Fibroblast of skin of left quadriceps (primary cell): ENCODE measurements at places on chromosomes 11 and 22.

GRCh38 chr11:12901272-12901671 is 107.8 kb upstream of the RASSF10 start:
- DNase-seq: no peak

DNA sequence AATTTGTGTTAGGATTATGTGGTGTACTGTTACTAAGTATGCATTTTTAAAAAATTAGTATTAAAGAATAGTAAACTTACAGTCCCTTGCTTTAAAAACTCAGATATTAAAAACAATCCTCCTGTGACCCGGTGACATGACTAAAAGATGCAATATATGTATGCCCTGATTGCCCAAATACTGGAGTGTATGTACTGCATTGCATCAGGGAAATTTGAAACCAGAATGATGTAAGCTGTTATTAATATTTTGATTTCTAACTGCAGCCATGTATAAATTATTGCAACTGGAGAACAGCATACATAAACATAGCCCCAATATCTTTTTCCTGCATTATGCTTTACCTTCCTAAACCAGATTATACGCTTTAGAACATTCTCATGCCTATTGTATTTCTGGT is 3.7 kb upstream of the HSPA8 start:
- peak; percentile 36 for DNase-seq

- DNase-seq: no peak
Observed at GRCh38 chr11:43874738-43875137, 5.9 kb upstream of the ALKBH3 start.

DNA sequence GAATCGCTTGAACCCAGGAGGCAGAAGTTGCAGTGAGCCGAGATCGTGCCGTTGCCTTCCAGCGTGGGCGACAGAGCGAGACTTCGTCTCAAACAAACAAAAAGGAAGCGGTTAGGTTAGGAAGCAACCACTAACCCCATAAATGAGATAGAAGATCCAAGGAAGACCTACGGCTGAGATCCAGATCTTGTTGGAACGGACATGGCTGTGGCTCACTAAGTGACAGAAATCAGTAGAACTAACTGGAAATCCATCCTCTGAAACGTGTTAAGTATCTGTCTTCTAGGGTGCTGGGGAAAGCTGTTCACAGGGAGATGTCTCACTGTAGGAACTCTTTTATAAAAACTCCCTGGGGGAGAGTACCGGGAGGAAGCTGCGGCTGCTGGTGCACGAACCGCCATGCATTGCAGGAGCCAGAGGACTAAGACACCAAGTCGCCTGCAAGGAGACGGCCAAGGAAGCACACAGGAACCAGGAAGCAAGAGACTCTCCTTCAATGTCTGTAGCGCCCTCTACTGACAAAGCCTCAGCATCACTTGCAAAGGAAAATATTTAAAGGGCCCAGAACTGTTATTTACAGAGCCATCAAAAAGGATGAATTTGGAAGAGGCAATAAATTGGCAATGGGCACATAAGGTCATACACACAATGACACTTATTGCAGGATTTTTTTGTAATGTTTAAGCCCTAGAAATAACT is 16.9 kb upstream of the SPTY2D1 start:
- peak; percentile 34 for DNase-seq

DNA sequence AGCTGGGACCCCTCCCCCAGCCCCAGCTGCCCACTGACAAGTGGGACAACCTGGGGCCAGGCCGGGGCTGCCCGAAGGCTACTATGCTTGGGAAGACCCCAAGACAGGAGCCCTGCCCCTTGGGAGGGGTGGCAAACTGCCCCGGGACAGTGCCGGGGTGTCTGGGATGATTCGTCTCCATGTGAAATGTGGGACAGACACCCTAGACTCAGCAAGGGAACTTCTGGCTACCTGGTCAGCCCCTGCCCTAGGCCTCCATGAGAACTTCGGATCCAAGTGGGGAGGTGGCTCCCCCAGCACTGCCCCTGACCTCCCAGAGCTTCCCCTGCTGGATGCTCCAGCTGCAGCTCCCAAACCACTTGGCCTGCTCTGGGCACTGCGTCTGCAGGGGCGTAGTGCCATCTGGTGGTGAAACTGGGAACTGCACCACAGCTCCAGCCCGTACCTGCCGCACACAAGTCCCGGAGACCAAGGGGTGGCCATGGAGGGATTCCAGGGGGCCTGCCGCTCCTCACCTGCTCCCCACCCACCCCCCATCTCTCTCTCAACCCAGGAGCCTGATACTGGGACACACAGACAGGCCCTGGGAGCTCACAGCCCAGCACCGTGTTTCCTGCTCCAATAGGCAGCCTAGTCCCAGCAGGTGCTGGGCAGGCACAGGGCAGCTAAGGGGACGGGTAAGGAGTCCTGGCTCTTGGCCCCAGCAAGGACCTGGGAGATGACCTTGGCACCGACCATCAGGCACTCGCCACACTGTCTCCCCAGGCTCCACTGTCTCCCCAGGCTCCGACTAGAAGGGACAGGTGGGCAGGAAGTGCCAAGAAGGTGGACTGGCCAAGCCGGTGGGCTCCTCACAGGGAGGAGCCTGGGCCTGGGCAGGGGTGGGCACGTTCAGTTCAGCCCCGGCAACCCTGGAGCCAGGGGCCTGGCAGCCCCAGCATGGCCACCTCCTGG is 194.1 kb downstream of the IGLL1 start:
- DNase-seq: peak; percentile 20

- DNase-seq: no peak
Observed at GRCh38 chr11:65089621-65090020, 5.6 kb downstream of the ZFPL1 start.

GRCh38 chr22:25485626-25486545 is 78.6 kb upstream of the GRK3 start:
- DNase-seq: no peak

DNA sequence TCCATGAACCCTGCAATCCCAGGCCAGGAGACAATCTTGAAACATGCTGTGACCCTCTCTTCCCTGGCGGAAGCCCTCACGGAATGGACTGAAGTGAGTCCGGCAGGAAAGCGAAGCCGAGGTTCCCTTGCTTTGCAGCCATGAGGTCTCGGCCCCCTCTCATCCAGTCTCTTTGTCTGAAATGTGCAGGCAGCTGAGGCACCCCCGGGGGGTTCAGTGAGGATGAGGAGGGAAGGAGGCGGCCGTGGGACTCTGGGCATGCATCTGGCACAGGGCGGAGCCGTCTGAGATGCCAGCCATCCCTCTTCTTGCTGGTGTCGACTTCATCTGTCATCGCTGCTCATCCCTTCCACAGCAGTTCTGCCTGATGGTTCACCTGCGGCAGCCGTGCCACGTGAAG is 1485.7 kb downstream of the BRD1 start:
- DNase-seq: no peak

- no peak for DNase-seq
Observed at GRCh38 chr11:74320538-74320937, 9.1 kb upstream of the P4HA3 start.

DNA sequence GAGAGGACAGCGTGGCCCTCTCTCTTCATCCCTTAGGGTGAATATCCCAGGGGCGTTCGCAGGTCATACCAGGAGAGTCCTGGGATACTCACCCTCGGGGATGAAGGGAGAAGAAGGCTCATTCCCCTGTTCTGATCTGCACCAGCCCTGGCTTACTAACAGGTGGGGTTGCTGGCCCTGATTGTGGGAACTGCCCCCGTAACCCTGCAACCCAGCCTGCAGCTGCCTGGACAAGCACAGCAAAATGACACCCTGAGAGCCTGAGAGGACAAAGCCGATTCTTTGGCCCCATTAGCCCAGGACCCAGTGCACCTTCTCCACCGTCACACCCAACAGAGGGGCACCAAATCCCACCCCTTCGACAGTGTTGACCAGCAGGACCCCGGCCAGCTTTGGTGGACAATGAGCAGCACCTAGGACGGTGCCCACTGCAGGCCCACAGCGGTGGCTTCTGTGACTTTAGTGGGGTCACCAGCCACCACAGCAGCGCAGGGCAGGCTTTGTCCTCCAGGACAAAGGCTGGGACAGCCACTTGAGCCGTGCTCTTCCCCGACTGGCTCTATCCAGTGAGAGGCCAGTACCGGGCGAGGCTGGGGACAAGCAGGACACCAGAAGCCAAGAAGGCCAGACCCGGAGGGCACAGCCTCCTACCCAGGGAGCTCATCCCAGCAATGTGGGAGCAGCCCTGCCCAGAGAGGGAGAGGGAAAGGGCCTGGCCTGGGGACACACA is 98.5 kb upstream of the RTL6 start:
- no peak for DNase-seq

DNA sequence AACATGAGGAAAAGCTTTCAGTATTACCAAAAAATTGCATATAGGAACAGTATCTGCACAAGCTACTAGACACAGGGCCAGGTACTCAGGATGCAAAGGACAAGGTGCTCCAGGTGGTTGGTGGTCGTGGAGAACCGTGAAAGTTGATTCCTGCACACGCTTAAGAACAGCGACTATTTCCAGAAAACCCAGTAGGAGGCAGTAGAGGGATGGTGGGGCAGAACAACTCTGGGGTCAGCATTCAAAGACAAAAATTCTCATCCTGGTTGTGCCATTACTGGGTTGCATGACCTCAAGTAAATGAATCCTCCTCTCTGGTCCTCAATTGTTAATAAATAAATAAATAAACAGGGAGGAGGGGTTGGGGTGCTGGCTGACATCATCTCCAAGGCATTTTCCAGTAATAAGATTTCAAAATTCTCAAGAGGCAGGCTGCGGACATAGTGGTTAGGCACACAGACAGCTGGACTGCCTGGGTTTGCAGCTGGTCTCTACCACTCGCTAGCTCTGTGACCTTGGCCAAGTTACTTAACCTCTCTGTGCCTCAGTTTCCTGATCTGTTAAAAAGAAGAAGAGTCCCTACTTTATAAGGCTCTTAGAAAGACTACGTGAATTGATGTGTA is 89.6 kb downstream of the ISX start:
- no peak for DNase-seq

- DNase-seq: no peak
Observed at GRCh38 chr11:33769542-33769941, 4.8 kb downstream of the FBXO3 start.

- no peak for DNase-seq
Observed at GRCh38 chr22:47351836-47352579, 589.6 kb downstream of the TBC1D22A start.

DNA sequence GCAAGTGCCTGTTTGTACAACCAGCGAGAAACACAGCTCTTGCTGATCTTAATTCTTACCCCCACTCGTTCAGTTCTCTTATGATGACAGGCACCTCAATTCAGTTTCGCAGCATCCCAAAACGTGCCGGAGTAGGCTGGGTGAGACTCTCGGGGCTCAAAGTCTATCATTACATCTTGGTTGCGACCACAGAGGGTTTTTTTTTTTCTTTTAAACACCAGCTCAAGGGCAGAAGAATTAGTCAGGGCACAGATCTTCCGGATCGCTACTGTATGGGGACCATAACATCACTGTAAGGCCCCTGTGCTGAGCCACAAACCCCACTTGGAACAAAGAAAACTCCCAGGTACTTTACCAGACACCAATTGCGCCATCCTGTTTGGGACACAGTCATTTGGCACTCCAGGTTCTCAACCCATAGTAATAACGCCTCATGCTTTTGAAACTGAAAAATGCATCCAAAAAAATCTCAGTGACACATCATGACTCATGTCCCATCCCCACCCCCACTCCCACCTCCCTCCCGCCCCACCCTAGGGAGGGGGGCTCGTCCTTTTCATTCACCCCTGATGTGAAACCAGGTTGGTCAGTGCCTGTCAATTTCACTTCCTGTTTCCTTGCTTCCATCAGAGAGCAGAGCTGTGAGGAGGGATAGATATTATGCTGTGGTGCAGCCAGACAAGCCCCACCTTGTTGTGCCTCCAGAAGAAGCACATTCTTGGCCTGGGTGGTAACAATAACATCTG is 41.0 kb upstream of the CD5 start:
- no peak for DNase-seq

DNA sequence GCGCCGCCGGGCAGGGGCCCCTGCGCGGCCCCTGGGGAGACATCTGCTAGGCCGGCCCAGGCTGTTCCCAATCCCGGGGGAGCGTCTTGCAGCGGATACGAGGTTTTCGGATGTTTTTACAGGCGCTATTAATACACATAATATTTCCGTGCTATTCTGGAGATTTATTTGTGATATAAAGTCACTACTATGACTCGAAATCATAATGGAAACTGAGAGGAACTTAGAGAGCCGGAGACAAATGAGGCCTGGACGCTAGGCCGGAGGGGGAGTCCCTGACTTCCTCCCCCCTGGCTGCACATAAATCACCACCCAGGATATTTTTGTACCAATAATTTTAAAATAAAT is 91.7 kb upstream of the ANO1 start:
- no peak for DNase-seq

DNA sequence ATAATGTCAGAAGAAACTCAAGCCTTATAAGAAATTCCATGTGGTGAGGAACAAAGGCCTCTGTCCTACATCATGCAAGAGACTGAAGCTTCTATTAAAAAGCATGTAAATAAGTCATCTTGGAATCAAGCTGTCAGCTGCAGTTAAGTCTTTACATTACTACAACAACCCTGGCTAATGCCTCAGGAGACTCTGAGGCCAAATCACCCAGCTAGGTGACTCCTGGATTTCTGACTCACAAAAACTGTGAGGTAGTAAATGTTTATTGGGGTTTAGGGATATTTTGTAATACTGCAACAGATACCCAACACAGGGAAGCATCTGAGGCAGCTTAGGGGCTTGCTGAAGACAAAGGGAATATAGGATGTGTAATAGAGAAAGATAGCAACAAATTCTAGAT is 89.6 kb downstream of the C11orf87 start:
- DNase-seq: no peak

DNA sequence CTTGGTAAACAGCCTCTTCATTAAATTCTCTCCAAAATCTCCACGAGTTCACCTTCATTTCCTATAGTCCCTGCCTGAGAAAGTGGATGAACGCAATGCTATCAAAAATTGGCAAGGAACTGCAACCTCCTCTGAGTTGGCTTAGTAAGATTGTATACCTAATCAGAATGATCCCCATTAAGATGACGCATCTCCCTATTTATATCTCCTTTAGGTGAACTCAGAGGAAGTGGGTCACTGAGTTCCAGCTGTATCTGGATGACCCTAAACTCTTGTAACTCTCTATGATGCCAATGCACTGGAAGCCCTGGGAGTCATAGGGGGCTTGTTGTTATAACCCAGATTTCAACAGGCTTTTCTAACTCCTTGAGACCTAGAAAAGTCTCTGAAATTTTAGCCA is 48.2 kb downstream of the OR10A6 start:
- no peak for DNase-seq

- no peak for DNase-seq
Observed at GRCh38 chr11:128532016-128532571, 55.3 kb downstream of the ETS1 start.
